Activated CD4-positive, alpha-beta memory T cell treated with anti-CD3 and anti-CD28 coated beads, Interleukin-2, amount 10 ng/mL, durations not matched to agents 7 days and 5 days (primary cell): ENCODE measurements at places on chromosomes 2 and 18.

DNA sequence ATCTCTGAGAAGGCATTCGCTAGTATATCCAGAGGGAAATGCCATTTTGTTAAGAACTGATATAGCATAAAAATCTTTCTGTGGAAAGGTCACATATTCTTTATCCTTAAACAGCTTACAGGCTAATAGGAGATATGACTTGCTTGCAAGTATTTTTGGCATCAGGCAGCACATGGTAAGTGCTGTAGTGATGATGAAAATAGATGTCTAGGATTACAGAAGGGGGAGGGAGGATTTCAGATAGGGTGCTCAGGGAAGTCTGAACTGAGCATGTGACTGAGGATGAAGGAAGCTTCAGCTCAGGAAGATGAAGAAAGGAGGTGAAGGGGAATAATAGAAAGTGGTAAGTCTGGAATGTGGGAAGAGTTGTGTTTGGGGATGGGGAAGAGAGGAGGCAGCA lies 158.5 kb upstream of the NOSTRIN start:
- DNase-seq, result no peak

- DNase-seq, result no peak
Measured at GRCh38 chr2:25302758-25303375, 38.9 kb downstream of the DNMT3A start.

- no peak for DNase-seq
Measured at GRCh38 chr2:213010106-213010779, 141.2 kb downstream of the IKZF2 start.

GRCh38 chr2:53242090-53242489 lies 525.5 kb upstream of the CHAC2 start:
- no peak for DNase-seq

- peak; percentile 64 for DNase-seq
Measured at GRCh38 chr2:136384531-136385303, 266.8 kb upstream of the CXCR4 start.

- DNase-seq, result no peak
Measured at GRCh38 chr2:176427549-176427948, 158.3 kb downstream of the MTX2 start.

DNA sequence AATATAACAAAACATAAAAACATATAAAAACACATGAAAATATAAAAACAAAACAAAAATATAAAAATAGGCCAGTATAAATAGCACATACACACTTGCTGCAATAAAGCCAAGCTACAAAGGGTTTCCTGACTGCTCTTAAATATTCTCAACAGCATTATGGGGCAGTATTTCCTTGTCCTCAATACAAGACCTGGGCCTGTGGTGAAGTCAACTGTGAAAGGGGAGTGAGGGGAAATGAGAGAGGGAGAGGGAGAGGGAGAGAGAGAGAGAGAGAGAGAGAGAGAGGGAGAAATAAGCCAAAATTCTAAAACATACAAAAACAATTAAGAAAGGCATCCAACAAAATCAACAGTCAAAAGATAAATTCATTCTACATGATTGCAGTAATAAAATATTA lies 82.6 kb upstream of the NEDD4L start:
- no peak for DNase-seq

DNA sequence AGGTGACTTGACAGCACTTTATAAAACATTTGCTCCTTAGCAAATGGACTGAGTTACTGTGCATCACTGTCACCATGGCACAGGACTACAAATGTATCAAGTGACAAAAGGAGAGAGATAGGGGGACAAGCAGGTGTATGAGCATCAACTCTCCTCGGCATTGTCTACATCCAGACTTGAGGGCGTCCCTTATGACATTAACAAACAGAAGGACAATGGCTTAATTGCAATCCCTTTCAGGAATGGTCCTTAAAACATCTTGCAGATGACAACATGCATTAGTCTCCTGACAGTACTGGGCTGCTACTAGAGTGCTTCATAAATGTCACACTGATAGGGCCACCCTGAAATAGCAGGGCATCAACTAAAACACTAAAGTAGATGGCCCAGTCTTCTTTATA lies 198.8 kb downstream of the PDE1A start:
- DNase-seq, result no peak

DNA sequence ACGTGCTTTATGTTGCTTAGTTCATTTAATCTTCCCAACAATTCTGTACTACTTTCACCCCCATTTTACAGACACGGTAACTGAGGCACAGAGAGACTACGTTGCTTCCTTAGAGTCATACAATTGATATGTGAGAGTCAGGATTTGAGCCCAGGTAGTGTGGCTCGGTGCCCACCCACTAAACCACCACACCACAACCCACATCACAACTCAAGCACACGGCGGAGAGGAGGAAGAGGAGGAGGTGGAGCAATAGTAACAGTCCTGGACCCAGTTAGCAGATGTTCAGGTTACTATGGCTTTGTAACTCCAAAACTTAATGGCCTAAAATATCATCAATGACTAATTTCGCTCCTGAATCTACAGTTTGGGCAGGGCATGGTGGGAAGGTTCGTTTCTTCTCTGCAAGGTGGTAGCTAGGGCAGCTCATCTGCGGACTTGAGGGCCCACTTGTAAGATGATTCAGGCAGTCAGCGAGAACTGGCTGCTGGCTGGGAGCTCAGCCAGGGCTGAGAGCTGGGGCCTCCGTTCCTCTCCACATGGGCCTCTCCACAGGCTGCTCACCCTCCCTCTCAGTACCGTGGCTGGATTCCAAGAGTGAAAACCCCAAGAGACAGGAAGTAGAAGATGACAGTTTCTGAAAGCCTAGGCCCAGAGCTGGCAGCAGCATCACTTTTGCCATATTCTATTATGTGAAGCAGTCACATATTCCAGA lies 167.1 kb downstream of the ZFP36L2 start:
- peak; percentile 56 for DNase-seq

GRCh38 chr2:71067567-71068217 lies 756 bp upstream of the NAGK start:
- no peak for DNase-seq

GRCh38 chr2:241666627-241667400 lies 19.8 kb downstream of the DTYMK start:
- no peak for DNase-seq

GRCh38 chr2:239288237-239288636 lies 112.6 kb downstream of the HDAC4 start:
- DNase-seq, result no peak

GRCh38 chr2:176501617-176502016 lies 232.4 kb downstream of the MTX2 start:
- DNase-seq, result no peak

GRCh38 chr2:239348563-239349452 lies 52.0 kb downstream of the HDAC4 start:
- no peak for DNase-seq

GRCh38 chr2:152630466-152630865 lies 86.8 kb downstream of the PRPF40A start:
- no peak for DNase-seq

DNA sequence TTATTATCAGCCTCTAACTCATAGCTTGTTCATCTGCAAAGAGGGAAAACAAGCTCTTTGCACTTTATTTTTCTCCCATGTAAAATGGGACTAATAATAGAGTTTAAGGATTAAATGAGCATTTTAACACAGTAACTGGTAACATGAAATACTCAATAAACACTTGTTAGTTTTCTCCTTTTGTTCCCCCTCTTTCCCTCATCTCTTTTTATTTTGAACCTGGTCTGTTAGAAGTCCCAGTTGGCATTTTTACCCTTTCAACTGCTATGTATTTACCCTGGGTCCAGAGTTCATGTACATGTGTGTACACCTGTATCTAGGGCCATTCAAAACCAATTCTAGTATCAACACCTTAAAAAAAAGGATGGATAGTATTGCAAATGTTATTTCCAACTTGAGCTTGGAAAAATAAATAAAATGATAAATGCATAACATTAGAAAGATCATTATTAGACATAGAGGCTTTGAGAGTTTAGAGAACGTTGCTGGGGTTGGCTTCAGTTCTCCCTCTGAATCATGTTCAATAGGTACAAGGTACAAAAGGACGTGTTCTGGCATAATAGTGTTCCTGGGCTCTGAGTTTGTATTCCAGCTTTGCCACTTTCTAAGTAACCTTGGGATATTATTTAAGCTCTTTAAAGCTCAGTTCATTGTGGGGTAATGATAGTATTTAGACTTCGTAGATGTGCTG lies 5.2 kb upstream of the VPS54 start:
- DNase-seq, result no peak

DNA sequence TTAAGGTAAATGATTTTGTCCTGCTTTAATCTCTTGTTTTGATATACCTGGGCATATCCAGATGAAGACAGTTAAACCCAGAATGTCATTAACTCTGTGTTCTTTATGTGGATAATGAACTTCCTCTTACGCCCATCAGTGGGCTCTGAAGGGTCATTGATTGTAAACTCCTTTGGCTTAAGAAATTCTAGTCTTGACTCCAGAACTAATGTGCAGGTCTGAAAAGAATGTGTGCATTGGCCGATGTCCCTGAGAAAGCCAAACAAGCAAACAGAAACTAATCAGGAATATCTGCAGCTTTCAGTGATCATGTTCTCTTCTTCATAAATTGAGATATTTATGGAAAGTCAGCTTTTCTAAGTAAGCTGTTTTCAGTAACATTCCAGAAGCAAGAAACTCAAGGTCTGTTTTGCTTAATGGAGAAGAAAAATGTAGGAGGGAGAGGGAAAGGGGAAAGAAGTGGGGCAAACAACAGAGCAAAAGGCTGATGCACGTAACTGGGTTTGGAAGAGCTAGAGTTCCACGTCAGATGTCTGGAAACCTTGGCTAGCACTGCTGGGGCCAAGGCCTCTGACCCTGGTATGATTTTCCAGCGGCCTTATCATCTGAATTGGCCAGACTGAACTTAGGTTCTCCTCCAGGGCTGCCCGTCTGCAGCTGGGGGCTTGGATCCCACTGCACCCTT lies 61.3 kb upstream of the FHL2 start:
- DNase-seq, result no peak

DNA sequence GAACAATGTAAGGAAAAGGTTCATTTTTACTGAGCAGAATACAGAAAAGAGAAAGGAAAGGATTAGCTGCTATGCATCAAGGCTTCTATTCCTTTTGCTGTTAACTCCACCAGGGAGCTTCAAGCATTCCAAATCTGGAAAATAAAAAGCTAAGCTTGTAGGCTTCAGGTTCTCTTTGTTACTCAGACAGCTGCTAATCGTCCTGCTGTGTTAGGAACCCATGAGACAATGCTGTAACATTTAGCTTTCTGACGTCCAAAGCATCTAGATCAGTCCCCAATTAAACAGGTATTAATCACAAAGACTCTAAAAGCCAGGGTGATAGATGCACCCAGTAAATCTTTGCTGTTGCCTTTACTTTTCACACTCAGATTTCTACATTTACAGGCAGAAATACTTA lies 103.8 kb downstream of the EPHA4 start:
- no peak for DNase-seq
